Caco-2 (cell line): ENCODE measurements at places on chromosomes 3 and 15.

DNA sequence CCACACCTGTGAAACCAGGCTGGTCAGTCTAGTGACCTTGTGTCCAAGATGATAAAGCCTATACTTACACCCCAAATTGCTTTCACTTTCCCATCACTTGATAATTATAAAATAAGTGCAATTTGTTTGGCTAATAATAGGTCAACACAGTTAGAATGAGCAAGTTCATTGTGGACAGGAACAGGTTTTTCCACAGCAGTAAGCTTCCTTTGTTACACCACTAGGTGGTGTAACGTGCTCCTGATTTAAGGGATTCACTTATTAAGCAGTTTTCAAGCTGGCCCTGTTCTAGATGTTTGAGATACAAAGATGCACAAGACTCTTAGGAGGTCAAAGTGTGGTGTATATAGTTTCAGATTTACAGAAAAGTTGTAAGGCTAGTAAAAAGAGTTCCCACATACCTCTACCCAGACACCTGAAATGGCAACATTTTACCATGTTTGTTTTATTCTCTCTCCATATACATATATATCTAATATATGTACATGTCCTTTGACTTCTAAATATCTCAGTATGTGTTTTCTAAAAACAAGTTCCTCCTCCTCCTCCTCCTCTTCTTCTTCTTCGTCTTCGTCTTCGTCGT is 6.8 kb upstream of the MFSD1 start:
- no peak for DNase-seq

- no peak for DNase-seq
These were observed 47.9 kb upstream of the OSBPL11 start for GRCh38 chr3:125643172-125643571.

DNA sequence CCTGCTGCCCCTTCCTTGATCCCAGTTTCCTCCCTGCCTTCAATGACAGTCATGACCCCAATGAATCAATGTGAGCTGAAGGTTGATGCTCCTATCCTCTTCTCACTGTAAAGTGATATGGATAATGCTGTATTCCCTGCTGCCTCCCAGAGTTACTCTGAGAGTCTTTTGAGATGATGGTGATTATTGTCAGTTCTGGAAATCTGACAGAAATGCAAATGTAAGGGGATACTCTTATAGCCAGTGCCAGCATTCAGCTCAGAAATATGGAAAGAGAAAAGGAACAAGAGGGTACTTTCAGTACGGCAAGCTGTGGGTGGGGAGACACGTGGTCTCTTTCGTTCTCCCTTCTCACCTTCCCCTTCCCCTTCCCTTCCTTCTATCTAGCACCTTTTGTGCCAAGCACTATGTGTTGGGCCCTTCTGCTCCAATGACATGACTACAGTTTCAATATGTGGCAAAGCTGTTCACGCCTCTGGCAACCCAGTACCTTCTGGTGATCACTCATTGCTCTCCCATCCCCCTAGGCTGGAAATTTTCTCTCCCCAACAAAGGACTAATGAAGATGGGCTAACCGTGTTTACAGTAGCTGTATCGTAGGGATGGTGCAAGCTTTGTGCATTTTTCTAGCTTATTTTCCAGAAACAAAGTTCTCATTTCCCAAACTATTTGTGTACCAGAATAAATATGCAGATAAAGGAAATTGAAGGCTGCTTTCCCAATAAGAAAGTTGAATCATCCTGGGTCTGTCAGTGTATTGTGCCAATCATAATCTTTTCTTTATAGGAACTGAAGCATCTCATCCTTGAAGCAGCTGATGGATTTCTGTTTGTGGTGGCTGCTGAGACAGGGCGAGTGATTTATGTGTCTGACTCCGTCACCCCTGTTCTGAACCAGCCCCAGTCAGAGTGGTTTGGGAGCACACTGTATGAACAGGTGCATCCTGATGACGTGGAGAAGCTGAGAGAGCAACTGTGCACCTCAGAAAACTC is 70.3 kb downstream of the ARNT2 start:
- DNase-seq = no peak

GRCh38 chr15:32802286-32802936 is 84.6 kb downstream of the GREM1 start:
- no peak for DNase-seq

- no peak for DNase-seq
These were observed 893.5 kb downstream of the TUSC7 start for GRCh38 chr3:117603097-117603496.

DNA sequence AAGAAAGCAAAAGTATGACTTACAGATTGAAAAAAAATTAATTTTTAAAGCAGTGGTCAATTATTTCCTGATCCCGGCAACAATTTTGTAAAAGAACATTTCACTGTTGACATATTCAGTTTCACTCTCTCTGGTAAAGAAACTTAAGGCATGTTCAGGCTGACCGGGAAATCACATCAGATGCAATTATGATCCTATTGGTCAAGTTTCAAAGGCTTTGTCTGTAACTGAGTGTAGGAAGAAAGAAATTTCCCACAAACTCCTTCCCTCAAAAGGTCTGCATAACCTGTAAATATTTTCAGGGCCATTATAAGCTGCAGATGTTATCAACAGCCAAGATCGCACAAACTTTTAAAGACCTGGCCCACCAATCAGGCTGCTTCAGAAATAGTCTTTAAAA is 205.4 kb upstream of the IGF1R start:
- no peak for DNase-seq

DNA sequence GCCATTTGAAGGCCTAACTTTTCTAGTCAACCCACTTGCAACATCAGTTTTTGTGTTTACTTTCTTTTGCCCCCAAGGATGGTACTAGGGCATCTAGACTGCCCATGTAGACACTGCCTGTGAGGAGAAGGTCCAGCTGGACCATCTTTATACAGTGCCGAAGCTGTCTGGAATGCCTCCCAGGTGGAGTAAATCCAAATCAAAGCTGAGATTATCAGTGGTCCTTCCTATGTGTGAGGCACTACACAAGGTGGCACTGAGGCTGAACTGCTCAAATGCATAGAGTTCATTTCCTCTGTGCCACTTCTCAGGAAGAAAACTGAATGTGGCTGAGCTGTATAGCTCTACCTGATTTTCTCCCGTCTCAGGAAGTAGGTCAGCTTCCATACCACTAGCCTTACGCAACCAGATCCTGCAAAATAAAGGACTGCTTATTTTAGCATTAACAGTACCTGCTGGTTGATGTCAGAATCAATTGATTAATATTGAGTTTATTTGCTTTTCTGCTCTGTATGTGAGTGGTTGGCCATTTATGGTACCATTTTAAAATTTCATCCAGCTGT is 106.1 kb downstream of the GHSR start:
- no peak for DNase-seq

GRCh38 chr3:33042668-33043067 is 54.3 kb downstream of the GLB1 start:
- no peak for DNase-seq

DNA sequence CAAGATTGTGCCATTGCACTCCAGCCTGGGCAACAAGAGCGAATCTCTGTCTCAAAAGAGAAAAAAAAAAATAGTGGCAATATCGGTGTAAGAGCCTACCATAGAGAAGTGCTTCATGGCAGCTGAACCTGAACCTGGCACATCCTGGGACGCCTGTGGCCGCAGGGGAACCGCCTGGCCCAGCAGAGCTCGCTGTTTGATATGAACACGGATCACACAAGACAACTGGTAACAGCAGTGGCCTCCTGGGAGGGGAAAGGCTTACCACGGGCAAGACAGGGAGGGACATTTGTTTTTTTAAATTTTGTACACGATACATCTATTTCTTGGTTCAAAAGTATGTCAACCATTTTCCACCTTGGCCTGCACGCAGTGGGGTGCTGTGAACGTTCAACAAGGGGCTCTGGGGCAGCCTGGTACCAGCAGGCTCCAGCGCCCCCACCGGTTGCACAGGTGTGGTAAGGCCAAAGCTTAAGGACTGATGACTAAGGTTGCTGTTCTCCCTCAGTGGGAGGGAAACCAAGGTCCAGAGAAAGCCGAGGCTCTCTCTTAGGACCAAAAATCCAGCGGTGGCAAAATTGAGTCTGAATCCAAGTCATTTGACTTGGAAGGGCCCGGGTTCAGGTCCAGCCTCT is 21.7 kb upstream of the EPHB3 start:
- no peak for DNase-seq

DNA sequence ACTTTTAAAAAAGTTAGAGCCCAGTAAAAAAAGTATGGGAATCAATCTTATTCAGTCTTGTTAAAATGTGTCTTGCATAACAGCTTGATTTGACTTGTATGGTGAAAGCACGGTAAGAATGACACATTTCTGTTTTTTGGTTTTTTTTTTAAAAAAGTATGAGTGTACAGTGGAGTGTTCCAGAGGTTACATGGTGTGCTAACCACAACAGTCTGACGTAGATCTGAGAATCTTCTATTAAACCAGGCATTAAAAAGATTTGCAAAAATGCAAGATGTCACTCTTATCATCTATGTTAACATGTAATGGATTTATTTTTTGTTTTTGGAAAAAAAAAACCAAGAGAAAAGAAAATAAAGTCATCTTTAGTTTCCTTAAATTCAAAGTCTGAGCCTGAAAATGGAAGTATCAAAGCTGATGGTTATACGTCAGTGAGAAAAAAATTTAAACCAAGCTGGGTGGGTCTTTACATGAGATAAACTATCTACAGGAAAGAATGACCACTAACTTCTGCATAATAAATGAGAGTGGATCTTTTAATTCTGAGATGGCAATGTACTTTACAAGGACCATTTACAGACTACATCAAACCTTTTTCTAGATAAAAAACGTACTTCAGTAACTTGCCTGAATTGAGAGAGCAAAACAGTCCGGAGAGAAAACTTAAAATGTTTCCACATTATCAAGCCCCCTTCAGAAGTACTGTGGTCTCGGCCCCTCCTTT is 1.6 kb downstream of the GABPB1 start:
- DNase-seq = no peak

DNA sequence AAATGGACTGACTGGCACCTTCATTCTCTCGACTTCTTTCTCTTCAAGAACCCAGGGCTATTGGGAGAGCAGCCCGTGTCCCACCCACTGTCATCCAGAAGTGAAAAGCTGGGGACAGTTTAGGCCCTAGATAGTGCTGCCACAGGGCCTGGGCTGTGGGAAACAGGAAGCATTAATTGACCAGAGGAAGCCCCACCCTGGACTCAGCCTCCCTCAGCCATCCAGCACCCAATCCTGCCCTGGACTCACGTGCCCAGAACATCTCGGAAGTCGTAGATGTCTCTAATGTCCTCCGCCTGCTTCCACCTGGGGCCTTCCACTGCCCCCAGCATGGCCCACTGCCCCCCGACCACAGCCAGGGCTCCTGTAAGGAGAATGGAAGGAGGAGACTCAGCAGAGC is 2.3 kb downstream of the CAMK1 start:
- no peak for DNase-seq

DNA sequence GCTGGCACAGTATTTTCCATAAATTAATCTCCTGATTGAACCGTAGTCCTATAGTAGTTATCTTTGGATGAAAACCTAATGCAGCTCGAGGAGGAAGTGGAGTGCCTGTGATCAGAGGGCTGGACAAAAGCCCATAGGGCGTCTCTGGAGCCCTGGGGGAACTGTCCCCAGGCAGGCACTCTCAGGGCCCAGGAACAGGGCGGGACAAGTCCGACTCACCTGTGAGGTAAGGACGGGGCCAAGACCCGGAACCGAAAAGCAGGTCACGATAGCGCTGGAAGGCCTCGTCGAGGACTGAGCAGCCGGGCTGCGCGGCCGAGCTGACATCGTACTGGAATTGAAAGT is 341 bp downstream of the HEXA start:
- DNase-seq = peak; percentile 74

- DNase-seq = peak; percentile 56
These were observed 2.6 kb upstream of the MAP4 start for GRCh38 chr3:48018841-48019240.

DNA sequence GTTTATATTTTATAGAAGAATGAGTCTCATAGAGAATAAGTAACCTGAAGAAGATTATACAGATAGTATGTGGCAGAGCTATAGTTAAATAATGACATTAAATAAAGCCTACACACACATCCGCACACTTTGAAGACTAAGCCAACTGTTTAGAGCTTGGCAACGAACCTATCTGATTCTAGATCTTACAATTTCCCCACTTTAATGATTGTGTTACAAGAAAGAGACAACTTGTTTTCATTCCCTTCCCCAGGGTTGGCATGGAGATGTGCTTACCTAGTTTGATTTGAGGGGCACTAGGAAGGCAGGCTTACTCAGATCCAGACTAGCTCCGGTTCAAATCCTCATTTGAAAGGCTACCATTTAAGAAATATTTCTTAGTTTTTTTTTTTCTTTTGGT is 61.9 kb upstream of the CBLB start:
- no peak for DNase-seq
